ENCODE measurements at places on chromosomes 1 and 21.

- no peak for DNase-seq
Measured at GRCh38 chr1:92536211-92536979, 49.7 kb upstream of the GFI1 start.

- DNase-seq: peak; percentile 71
Measured at GRCh38 chr1:204080163-204080903, 7.4 kb downstream of the SOX13 start.

GRCh38 chr1:12380326-12381249, 150.8 kb downstream of the VPS13D start:
- no peak for DNase-seq

GRCh38 chr1:41222496-41222895, 19.6 kb downstream of the SCMH1 start:
- peak; percentile 1 for DNase-seq

DNA sequence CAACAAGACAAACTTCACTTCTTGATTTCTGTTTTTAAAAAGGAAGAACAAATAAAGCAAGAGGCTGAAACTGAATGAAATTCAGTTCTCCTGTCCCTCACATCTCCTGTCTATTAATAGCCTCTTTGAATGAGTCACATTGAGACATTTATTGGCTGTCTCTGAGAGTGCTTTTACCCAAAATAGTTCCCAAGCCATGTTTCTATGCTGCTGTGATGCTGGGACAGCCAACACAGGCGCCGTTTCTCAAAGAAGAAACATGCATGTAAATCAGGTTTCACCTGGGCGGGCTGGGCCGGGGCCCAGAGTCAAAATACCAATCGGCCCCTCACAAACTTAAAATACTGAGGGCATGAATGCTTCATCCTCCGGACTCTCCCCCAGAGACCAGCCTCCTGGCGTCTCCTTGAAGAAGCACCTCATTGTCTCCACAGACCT, 105.2 kb downstream of the EDEM3 start:
- DNase-seq: no peak

DNA sequence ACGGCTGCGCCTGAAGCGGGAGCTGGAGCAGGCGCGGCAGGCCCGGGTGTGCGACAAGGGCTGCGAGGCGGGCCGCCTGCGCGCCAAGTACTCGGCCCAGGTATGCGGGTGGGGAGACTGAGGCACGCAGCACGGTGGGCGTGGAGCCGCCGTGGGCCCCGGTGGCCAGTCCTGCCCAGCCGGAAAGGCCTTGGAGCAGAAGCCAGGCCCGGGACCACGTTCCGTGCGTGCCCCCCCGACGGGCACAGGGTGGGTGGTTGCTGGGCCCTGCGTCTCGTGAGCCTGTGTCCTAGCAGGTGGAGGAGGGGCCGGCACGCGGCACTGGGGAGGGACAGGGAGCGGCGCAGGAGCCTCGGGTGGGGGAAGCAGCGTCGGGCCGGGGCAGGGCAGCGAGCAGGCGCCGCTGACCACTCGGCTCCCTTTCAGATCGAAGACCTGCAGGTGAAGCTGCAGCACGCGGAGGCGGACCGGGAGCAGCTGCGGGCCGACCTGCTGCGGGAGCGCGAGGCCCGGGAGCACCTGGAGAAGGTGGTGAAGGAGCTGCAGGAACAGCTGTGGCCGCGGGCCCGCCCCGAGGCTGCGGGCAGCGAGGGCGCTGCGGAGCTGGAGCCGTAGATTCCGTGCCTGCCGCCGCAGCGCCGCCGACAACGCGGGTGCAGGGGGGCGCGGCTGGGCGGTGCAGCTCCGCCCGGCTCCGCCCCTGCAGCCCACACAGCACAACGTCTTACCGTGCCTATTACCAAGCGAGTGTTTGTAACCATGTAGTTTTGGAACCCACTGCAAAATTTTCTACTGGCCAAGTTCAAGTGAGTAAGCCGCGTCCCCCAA, 78.2 kb downstream of the SKI start:
- no peak for DNase-seq
